ENCODE measurements at places on chromosomes 16 and 17.
A peak's percentile ranks its signal among the peaks of the same experiment; 100 is the strongest.

GRCh38 chr16:47519996-47520679 lies 59.0 kb downstream of the PHKB start:
- DNase-seq, result no peak

DNA sequence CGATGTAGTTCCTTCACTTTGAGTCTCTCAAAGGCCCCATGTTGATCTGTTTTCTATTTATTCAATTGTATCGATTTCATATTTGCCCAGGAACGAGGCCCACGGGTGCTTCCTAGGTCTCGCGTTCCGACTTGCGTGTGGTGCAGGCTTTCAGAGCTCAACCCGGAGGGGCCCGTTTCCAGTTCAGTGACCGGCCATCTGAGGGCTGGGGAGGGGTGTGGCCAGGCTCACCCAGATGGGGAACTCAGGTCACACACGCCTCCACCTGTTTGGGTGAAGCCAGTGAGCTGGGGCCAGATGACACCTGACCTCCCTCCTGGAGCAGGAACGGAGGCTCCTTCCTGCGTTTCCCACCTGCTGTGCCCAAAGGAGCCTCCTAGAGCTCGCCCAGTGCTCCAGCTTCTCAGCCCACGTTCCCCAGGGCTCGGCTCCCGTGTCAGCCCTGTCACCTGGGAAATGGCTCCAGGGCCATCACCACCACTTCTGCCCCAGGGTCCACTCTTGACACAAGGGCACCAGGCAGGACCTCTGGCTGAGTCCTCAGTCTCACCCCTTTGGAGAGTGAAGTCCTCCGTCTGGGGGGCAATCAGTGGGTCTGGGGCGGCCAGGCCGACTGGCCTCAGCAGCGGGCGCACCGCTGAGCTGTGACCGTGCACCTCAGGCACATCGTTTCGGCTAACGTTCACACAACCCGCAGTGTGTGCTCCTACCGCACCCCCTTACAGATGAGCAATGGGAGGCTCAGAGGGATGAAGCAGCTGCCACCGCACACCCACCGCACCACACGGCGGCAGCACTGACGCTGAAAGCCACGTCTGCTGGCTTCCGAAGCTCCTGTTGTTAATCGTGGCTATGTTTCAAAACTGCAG lies 18.0 kb downstream of the FOXF1 start:
- no peak for DNase-seq

DNA sequence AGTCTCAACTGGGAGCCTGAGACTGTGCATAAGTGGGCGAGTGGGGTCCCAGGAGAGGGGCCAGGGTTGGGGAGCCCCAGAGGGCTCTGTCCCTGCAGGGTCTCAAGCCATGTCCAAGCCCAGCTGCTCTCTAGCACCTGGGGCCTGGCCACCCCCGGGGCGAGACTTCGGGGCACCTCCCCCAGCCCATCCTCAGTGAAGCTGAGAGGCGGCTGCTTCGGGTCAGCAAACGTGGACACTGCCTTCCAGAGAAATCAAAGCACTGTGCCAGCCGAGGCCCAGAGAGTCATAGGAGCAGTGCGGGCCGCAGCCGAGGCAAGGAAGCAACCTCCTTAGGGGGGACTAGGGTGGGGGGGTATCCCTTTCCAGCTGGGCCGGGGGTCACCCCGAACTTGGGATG lies 77.5 kb downstream of the ENGASE start:
- DNase-seq, result no peak

GRCh38 chr17:78999056-78999768 lies 10.4 kb downstream of the CANT1 start:
- no peak for DNase-seq

- DNase-seq, result no peak
These were observed 20.8 kb downstream of the MYOCD start for GRCh38 chr17:12686486-12686885.

DNA sequence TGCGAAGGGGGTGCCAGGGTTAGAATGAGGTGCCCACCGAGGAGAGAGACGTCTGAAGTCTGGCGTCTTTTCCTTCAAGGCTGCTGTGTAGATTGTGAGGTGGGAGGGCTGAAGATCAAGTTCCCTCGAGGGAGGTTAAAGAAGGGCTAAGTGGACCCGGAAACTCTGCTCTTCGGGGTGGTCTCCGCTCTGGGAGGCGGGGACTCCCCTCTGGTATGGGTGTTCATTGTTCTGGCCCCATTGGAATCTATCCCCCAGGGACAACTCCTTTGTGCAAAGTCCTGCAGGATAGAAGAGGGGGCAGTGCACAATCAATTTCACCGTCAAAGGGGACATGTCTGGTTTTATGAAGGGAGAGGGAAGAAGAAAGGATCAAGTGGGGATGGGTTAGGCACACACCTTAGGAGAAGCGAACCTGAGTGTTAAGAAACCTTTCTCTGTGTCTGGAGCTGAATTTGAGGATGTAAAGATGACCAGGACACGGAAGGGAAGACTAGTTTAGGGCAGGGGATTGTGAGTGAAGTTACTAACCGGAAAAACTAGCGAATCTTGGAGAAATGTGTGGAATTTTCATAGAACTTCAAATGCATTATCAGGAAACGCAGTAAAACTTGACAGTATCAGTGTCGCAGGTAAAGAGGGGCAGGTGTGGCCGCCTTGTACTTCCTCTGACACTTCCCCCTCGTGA lies 809 bp upstream of the RAB34 start:
- DNase-seq, result no peak

DNA sequence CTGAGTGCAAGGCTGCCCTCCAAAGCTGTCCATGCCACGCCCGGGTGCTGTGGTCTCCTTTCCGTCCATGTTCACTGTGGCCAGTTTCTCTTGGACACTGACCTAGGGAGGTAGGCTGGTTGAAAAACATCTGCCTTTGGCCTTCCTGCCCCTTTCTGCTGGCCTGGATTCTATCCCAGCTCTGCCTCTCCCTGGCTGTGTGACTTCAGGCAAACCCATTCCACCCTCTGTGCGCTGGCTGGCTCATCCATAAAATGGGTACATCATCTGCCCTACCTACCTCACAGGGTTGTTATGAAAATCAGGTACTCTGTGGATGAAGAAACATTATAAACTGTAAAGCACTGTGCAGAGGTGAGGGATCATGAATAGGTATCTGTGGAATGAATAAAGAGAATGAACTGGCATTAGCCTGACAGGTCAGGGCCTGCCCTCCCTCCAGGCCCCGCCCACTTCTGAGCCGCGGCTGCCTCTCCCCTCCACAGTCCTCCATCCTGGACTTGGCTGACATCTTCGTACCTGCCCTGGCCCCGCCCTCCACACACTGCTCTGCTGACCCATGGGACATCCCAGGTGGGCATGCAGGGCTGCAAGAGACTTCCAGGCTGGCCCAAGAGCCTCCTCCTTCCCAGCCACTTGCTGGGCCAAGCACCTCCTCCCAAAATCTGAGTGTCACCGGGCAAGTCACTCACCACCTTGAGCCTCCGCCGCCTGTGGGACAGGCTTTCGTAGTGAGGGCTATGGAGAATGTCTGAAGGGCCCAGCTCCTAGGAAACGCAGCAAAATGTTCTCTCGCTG lies 7.0 kb upstream of the SPATA20 start:
- DNase-seq, result no peak

- DNase-seq, result no peak
These were observed 52.4 kb downstream of the PLD6 start for GRCh38 chr17:17153709-17154108.

DNA sequence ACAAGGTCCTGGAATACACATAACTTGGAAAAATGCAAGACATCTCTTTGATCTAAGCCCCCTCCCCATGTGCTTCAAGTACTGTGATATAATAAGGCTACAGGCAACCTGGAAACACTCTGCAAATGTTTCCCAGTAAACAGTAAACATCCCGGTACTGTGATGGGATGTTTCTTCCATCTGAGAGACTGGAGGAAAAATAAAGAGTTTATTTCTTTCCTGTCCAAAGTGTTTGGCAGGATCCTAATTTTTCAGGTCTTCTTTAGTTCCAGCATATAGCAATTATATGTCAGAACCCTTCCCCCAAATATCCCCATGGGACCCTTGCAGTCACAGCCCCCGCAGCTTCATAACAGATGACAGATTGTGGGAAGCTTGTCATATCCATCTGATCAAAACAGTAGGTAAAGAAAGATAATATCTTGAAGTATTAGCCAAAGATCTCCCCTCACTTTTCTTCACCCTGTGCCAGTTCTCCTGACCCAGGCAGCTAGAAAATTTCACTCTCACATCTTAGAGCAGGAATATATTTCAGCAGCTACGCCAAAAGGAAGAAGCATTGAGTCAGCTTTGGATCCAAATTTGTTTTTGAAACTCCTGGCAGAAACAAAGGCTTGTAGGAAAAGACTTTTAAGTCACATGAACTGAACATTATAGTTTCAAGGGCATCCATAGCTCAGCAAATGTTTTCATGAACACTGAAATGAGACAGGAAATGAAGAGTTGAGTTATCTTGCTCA lies 141.3 kb downstream of the HS3ST3A1 start:
- no peak for DNase-seq

GRCh38 chr16:65624229-65624628 lies 502.4 kb upstream of the CDH11 start:
- no peak for DNase-seq

DNA sequence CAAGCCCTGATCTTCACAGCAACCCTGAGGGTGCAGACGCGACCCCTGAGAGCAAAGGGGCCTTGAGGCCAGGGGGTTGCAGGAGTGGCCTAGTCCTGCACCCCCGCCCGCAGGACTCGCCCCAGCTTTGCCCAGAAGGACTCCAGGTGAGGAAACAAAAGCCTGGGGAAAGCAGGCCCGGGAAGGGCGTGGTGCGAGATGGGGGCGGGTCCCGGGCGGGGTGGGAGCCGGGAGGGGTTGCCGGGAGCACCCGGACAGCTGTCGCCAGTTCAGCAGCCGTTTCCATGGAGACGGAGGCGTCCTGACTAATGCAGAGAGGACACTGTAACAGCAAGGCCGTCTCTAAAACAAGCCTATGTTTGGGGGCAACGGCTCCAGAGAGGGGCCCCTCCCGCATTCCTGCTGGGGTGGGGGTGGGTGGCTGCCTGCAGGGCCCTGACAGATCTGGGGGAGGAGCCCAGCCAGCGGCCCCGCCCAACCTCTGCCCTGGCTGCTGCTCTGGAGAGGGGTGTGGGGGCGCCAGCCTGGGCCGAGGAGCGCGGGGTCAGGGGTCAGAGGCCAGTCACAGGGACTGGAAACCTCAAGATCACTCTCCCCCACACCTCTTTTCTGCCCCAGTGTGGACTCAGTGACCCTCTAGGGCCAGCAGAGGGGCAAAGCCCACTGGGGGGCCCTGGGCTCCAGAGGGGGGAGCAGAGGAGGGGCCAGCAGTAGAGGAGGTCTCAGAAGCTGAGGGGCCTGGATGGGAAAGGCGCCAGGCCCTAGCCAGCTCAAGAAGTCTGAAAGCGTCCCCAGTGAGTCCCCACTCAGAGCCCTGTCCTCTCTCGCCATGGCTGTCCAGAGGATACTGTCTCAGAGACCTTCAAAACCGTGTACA lies 3.1 kb upstream of the TPPP3 start:
- peak; percentile 49 for DNase-seq

GRCh38 chr17:12421646-12422306 lies 243.9 kb upstream of the MYOCD start:
- no peak for DNase-seq
